ENCODE measurements at places on chromosomes 2 and 18.

DNA sequence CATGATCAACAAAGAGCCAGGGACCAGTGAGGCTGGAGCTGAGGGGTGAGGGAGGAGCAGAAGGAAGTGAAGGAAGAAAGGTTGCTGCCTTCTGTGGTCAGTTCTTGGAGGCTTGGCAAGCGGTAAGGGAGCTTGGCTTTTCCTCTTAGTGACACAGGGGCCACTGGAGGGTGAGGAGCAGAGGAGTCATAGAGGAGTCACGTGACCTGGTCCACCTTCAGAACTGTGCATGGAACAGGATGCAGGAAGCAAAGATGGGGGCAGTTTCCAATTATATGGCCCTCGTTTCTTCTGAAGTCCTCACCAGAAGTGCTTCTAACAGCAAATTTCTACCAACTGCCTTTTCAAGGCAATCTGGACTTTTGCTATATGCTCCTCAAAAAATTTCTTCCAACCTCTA is 326.9 kb upstream of the SMIM21 start:
- DNase-seq: no peak

DNA sequence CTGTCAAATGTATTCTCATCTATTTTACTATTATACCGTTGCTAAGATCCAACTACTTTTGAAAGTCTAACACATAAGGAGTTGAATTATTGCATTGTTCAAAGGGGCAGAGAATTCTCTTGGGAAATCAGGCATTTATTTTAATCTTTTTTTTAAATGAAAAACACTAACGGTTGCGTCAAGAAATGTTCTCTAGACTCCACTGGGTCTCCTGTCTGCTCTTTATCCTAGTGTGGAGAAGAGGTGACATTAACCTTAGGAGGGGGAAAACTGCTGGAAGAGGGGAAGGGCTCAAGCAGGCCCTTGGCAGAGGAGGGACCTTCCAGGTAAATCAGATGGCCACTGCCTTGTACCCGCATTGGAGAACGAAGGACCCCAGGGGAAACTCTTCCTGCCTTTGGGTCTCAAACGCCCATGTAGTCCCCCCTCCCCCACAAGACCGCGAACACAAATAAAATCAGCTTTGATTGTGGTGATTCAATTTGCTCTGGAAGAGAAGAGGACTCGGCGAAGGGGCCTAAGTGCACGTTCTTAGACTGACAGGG is 1.1 kb upstream of the APCDD1 start:
- no peak for DNase-seq

GRCh38 chr18:50410008-50410407 is 35.2 kb downstream of the SKA1 start:
- DNase-seq: no peak

- no peak for DNase-seq
Measured at GRCh38 chr18:79603321-79604204, 76.0 kb upstream of the CTDP1 start.

All from endothelial cell (in vitro differentiated cells).